ENCODE measurements at places on chromosomes 2 and 18. TPM values are rescaled to one million over a fixed set of nuclear protein-coding genes. Genes with fewer than 3 reads are reported as not detected.

The ALPI gene
- polyA plus RNA-seq = not detected

The MC4R gene
- not detected for polyA plus RNA-seq

The ONECUT2 gene
- 0.09 TPM for polyA plus RNA-seq

The TTC32 gene
- 5.2 TPM for polyA plus RNA-seq

The ICA1L gene
- polyA plus RNA-seq = 2.2 TPM

The CYRIA gene
- polyA plus RNA-seq = 6.8 TPM

The CEP192 gene
- polyA plus RNA-seq = 6.2 TPM

The SERPINB2 gene
- 206 TPM for polyA plus RNA-seq

The BMP10 gene
- polyA plus RNA-seq = not detected

The RETREG2 gene
- 44.2 TPM for polyA plus RNA-seq

The GALR1 gene
- polyA plus RNA-seq = not detected

The DSC1 gene
- not detected for polyA plus RNA-seq

The MAIP1 gene
- polyA plus RNA-seq = 18.7 TPM

The SCYGR1 gene
- not detected for polyA plus RNA-seq

The PLGLB2 gene
- polyA plus RNA-seq = 0.04 TPM

Data from adipose tissue (tissue), 3 donors.